ENCODE measurements at places on chromosomes 7 and 10.

DNA sequence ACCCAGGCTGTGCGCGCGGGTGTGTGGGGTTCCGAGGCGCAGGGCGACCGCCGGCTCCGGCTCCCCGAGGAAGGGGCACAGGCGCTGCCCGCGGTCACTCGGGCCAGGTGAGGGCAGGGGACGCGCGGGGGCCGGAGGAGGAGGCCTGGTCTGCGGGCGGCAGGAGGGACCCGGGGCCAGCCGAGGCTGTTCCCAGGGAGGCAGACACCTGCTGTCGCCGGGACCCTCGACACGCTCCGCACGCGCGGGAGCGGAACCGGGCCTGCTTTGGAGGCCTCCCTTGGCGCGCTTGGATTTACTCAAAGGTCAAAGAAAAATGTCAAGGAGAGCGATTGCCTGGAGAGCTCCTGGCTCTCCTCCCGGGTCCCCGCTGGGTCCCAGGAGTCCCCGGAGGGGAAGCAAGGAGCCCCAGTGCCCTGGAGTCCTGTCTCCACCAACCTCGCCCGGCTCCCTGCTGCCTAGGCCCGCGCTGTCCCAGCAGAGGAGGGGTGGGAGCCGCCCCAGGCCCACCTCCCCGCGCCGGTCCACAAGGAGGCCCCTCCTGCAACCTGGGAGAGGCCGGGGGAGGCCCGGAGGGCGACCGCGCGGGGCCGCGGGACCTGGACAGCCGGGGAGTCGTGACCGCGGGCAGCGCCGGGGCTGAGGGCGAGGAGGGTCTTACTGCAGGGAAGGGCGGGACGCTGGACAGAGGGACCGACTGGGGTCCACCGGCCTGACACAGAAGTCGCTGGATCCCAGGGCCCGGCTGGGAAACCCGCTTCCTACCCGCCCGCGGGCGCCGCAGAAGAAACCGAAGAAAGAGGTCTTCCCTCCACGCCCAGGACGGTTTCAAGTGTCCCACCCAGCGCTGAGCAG lies 348.9 kb downstream of the DNAJB6 start:
- peak; percentile 39 for DNase-seq

DNA sequence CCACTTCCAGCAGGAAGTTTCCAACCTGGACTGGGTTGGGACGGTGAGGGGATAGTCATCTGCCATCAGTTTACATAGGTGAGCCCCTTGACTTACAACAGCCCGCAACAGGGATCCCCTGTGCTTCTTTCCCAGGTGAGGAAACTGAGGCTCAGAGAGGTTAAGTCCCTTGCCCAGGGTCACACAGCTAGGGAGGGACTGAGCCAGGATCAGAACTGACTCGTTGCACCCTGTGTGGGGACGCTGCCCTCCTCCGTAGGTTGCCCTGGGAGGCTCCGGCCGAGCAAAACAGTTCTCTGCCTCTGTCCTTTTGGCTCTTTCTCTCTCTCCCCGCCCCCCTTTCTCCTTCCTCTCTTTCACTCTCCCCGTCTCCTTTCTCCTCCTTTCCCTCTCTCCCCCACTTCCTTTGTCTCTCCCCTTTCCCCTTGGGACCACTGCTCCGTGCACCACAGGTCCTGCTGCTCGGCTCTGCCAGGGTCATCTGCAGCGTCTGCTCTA lies 117.4 kb upstream of the PPIF start:
- no peak for DNase-seq

DNA sequence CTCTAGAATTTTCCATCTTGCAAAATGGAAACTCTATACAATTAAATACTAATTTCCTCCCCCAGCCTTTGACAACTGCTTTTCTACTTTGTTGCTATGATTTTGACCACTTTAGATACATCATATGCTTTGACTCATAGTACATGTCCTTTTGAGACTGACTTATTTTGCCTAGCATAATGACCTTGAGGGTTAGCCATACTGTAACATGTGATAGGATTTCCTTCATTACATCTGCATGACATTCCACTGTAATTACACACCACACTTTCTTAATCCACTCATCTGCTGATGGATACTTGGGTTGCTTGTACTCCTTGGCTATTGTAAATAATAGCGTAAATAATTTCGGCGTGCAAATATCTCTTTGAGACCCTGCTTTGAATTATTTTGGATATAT lies 127.7 kb downstream of the JAZF1 start:
- DNase-seq, result no peak

DNA sequence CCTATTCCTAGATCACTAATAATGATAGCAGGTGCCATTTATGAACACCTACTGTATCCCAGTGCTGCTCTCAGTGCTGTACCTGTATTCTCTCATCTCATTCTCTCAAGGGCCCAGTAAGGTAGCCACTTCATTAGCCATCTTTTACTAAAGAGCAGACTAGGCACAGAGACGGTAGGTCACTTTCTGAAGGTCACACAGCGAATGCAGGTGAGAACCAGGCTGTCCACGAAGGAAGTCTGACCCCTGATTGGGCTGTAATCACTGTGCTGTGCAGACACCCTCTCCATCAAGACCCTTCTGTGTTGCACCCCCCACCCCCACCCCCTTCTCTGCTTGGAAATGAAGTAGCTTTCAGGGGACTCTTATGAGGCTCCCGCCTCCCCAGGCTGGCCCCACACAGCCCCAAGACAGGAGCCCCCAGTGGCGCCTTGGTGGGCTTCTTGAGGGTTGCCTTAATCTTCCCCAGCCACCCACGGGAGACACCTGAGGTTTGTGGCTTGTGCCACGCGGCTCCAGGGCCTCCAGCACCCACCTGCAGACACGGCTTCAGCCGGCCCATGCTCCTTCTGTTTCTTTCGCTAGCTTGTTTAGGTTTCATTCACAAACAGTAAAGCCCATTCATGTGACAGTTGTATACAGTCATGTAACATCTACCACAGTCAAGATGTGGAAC lies 81.7 kb upstream of the FAM20C start:
- no peak for DNase-seq

GRCh38 chr10:71779641-71780040 lies 6.3 kb upstream of the VSIR start:
- no peak for DNase-seq

GRCh38 chr7:120718361-120718760 lies 139.6 kb downstream of the TSPAN12 start:
- no peak for DNase-seq

DNA sequence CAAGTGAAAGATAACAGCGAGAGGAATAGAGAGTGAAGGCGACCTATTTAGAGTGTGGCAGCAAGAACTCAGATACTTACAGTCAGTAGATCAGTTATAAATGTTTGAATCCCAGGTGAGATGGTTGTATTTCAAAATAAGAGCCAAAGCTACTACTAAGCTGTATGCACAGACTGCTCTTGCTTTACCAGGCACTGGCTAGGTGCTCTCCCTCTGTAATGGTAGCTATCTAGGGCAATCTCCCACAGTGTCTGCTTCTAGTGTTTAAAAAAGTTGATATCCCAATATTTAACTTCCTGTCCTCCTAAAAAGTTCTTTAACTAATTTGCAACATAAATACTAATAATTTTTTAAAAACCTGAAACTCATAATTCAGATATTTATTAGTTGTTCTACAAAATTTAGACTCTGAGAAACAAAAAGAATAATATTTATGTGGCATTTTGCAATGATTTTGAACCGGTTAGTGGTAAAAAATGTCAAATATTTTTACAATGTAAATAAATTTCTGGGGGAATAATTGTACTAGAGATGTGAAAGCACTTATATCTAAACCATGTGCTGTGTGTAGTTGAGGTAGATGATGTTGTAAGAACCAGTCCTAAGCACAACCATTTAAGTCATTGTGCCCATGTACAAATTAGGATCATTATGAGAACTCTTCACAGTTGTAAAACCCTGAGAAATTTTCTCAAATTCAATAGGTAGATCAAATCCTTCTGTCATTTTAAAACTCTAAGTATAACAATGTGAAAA lies 349.3 kb upstream of the SEMA3D start:
- DNase-seq, result no peak

DNA sequence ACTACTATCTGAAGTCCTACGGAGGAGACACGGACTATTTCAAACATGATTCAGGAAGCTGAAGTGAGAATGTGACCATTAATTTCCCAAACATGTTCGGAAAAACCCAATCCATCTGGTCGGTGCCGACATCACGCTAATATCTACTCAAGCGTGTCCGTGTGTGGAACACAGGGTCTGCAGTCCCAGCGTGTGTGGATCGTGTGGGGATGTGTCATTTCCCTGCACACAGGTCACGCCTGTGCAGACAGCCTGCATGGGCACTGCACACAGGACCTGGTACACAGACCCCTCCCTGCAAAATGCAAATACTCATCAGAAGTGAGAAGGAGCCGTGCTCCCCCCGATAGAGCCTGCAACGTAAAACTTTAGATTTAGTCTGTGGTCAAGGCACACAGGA lies 57.8 kb downstream of the CARD11 start:
- DNase-seq, result no peak

Measured in CD8-positive, alpha-beta memory T cell (primary cell).